ENCODE measurements at places on chromosomes 4 and X. TPM values are rescaled to one million over a fixed set of nuclear protein-coding genes. Genes with fewer than 3 reads are reported as not detected.
A peak's percentile ranks its signal among the peaks of the same experiment; 100 is the strongest.

Gene FHDC1
- 27.2 TPM for total RNA-seq

Gene FAM47B
- total RNA-seq: not detected

Gene ARAP2
- 32.7 TPM for total RNA-seq

GRCh38 chr4:102625232-102625930 lies 124.2 kb downstream of the NFKB1 start:
- peak; percentile 62 for DNase-seq

DNA sequence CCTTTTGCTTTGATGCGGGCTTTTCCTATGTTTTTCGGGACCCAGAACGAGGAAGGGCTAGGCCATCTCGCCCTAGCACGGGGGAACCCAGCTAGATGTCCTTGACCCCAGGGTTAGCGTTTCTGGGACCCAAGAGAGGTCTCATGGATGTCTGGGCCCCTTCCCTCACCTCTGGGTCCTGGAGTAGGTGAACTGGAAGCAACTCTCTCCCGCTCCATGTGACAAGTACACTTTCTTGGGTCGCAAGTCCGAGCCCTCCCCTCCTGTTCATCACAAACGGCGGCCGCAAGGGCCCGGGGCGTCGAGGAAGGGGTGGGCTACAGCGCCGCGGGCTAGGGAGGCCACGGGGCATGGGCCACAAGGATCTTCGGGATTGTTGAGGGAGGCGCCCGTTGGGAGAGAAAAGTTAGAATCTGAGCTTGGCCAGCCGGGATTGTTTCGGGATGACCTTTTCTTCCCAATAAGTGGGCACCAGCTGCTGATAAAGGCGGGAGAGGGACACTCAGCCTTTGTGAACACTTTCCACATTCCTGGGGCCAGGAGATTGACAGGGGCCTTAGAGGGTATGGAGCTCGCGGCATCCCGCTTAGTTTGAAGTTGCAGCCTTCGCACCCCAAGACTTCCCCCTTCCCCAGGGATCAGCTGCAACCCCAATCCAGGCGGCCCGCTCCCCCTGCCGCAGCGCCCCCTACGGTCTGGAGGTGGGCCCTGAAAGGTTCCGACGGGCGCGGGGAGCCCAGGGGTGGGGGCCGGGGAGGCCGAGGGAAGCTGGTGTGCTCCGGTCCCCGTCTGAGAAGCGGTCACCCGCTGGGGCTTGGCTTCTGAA lies 136.9 kb upstream of the ZIC3 start:
- peak; percentile 0 for DNase-seq

DNA sequence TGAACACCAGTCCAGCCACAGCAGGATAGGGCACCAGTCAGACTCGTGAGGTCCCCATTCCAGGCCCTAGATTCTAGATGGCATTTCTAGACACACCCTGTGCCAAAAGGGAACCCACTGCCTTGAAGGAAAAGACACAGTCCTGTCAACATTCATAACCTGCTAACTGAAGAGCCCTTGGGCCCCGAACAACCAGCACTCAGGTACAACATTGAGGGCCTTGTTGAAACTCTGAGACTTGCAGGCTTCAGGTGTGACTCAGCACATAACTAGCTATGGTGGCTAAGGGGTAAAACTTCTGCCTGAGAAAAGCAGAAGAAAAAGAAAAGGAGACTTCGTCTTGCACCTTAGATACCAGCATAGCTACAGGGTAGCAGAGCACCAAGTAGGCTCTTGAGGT lies 252.9 kb upstream of the GRID2 start:
- DNase-seq: no peak
